D341Med (cell line): ENCODE measurements at places on chromosomes 16 and 17.

DNA sequence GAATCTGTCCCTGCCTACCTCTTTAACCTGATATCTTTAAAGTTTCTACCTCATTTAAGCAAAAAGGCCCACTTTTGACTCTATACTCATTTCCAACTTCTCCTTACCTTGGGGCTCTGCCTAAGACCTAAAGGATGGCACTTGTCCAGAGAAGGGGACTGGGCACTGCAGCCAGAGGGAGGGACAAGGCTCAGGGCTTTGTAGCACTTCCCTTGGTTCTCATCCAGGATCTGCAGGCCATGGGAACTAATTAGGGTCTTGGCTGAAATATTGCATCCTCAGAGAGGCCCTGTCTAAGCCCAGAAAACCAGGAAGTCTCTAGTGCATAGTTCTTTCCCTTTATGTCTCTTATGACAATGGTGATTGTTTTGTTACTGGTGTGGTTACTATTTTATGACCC is 37.3 kb downstream of the IRX5 start:
- DNase-seq, result no peak

- no peak for DNase-seq
Measured at GRCh38 chr16:47058295-47059086, 85.0 kb upstream of the DNAJA2 start.

DNA sequence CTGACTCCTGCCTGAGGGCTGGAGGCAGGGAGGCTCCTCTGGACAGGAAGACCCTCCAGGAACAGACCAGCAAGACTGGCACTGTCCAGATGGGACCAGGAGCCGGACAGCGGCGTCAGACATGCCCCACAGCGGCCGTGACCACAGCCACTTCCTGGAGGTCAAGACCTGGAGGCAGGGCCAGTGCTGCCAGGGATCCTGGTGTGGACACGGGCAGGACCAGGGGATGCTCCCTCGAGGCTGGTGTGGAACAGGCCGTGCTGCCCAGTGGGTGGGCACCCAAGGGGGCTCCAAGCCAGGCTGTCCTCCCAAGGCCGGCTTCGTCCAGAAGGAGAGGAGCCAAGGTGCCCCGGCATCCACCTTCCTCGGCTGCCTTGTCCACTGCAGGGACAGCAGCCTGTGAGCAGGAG is 4.5 kb upstream of the CCDC57 start:
- DNase-seq, result no peak

GRCh38 chr16:4641306-4641687 is 16.7 kb downstream of the MGRN1 start:
- DNase-seq, result no peak

GRCh38 chr17:53627511-53627910 is 195.2 kb upstream of the KIF2B start:
- DNase-seq, result no peak

DNA sequence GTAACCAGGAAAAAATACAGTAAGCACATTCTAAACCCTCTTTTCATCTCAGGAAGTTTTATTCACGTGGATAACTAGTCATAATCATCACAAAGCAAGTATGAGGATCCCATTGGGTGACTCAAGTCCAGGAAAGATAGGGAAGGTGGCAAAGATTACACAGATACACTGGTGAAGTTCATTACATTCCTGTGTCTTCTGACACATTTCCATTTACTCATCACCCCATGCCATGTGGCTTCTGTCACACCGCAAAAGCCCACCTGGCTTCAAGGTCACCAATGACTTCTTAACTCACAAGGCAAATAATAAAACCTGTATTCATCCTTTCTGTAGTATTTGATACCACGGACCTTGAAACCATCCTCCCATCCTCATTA is 17.0 kb downstream of the HS3ST3A1 start:
- DNase-seq, result no peak

- DNase-seq, result no peak
Measured at GRCh38 chr17:40722241-40722640, 18.7 kb upstream of the KRT24 start.

- no peak for DNase-seq
Measured at GRCh38 chr17:68851890-68852289, 103.3 kb downstream of the ABCA8 start.

GRCh38 chr17:27545562-27546229 is 85.3 kb upstream of the LGALS9 start:
- DNase-seq, result no peak
